COLO829 (cell line): ENCODE measurements at places on chromosomes 5 and 9.

DNA sequence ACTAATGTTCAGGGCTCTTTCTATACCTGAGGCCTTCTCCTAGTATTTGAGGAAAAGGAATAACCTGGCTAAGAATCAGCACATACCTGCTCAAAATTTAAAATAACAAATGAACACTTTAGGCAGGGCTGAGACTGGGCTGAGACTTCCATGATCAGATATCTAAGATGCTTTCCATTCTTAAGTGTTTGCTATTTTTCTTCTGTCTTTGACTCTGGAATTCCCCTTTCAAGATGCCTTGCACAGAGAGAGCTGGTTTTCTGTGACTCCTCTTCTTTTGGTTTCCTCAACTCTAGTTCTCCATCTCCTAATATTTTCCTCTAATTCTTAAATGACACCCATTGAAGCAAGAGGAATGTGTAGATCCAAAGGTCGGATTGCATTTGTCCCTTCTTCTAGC is 61.1 kb downstream of the DPYSL3 start:
- DNase-seq = no peak

DNA sequence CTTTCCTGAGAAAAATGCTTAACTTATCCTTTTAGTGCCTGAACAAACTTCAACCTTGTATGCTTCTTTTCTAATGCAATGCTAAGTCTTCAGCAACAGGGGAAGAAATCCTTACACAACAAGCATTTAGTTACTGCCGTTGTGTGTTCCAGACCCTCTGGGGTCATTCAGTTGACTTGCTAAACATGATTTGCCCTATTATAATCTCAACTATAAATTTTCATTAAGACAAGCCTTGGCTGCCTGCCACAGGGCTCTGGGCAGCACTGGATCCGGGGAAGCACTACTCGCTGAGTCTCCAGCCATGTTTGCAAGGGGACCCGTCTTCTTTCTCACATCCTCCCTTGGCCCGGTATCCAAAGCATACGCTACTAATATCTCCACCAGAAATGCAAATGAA is 58.1 kb downstream of the PTCH1 start:
- DNase-seq = no peak

- DNase-seq = no peak
Measured at GRCh38 chr9:111917980-111918379, 21.4 kb downstream of the UGCG start.

DNA sequence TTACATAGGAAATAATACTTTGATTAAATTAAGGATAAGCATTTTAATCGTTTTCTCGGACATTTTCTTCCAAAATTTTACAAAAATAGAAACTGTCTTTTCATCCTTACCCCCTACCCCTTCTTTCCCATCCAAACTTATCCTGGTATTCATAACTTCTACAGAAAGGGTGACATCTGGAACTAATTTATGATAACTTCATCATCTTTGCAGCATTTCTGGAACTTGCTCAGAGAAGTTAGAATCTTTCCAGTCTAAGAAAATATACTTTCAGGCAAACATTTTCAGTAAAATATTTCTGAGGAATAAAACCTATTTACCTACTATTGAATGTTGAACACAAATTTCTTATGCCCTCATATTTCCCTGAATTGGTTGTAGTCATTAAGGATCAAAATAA is 309.0 kb downstream of the MAN2A1 start:
- no peak for DNase-seq

DNA sequence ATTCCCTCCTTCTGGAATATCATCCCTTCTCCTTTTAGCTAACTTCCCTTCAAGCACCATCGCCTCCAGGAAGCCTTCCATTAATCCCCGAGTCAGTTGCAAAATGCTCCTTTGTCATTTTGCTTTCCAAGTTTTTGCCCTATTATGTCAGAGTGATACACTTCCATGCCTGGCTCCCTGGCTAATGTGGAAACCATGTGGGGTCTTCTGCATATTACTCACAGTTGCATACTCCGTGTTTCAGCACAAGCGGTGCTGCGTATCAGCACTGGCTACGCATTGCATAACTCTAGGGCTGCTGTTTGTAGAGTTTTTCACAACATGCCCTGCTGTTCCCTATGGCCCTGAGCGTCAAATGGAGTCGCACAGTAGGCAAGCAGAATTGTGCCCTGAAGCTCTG is 1.9 kb downstream of the TEX53 start:
- DNase-seq = no peak
